ELR (cell line): ENCODE measurements at places on chromosomes 4 and X.

GRCh38 chr4:159483110-159483781 is 380.4 kb downstream of the RAPGEF2 start:
- DNase-seq = no peak

GRCh38 chr4:45944000-45944399 is 179.9 kb downstream of the GABRG1 start:
- DNase-seq = no peak

DNA sequence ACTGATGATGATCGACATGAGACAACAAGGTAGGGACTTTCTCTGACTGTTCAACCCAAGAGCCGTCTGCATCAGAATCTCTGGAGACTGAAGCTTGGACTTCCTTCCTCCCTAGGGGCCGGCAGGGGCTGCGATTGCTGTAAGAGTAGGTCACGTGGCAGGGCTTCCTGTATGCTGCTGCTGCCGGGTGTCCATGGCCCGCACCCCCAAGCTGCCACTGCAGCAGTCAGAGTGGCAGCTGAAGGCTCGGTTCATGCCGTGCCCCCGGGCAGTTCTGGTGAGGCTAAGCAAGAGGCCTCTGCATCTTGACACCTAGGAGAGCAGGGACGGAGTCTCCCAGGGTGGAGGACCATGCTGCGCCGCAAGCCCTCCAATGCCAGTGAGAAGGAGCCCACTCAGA is at the start of gene SASH3:
SASH3 (plus strand) TSS at position 203 of the 400 bp plus-strand sequence; CDS start at position 352, 149 bp downstream.
- no peak for DNase-seq

DNA sequence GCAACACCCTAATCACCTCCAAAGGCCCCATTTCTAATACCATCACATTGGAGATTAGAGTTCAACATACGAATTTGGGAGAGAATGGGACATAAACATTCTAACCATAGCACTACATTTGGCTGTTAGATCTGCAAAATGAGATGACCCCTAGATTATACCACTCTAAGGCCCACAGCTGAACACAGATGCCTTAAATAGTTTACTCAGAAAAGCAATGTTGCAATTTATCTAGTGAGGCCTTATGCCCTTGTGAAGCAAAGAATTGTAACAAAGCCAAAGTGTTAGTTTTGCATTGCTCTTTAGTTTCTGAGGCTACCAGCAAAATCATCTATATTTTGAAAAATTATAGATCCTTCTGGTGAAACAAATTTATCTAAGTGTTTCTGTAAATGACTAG is 31.6 kb upstream of the ARHGEF6 start:
- no peak for DNase-seq

DNA sequence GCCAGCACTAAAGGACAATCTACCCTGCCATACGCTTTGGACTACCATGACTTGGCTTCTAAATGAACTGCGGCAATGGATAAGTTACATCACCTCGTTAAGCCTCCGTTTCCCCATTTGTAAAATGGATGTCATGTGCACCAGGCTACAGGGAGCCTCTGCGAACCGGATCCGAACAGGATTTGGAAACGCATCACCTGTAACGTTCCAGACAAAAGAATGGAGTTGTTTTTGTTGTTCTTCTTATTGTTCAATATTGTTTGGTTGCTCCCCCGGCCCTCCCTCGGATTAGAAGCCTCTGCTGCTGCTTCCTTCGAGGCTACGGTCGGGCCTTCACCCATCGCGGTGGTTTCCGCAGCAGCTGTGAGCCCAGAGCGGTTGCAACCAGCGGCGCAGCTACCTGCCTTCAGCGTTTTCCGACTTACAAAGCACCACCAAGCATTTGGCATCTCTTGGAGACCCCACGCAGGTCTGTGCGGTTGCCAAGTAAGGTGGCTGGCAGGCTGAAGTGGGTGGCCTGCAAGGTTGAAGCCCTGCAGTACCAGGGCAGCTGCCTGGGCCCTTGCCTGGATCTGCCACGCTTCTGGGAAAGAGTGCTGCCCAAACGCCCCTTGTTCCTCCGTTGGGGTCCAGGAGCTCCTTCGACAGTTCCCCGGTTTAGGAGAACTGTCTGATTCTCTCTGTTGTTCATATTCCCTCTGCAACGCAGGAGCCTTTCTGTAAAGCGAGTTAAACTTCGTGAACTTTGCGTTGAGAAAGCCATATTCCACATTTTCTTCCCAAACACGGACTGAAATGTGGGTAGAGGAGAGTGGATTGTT is 7.1 kb downstream of the NKX3-2 start:
- DNase-seq = no peak

- DNase-seq = peak; percentile 62
Observed at GRCh38 chr4:156771171-156771837, 200.3 kb downstream of the PDGFC start.

GRCh38 chr4:128837679-128838078 is 28.2 kb downstream of the JADE1 start:
- no peak for DNase-seq

DNA sequence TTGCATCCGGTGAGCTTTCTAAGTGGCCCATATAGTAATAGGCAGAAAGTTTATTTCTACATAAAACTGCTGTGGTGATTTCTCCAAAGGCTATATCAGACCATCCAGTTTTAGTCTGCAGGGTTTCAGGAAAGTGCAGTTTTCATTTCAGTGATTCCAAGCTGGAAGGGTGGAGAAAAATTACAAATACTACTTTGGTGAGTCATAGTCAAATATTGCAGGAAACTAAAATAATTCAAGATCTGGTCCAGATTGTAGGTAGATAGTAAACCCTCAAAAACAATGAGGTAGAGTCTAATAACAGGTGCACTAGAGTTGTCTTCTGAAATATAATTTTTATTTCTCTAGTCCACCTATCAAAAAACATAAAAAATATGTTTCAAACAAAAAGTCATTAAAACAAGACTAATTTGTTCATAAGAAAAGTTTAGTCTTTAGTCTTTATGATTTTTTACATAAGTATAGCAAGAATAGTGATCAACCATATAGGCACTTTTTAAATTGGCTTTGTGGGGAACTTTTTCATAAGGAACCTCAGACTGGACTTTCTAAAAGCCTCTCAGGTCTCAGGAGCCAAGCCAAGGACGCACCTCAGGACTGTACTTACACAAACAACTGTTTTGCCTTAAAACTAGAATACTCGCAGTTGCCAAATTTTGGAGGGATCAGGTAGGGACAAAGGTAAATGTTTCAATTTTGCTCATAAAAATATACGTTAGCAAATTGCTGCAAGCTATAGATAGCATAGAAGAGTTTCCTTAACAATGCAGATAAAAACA is 101.8 kb upstream of the TLR3 start:
- DNase-seq = no peak

- DNase-seq = peak; percentile 55
Observed at GRCh38 chr4:48025005-48025404, 8.4 kb downstream of the NIPAL1 start.

DNA sequence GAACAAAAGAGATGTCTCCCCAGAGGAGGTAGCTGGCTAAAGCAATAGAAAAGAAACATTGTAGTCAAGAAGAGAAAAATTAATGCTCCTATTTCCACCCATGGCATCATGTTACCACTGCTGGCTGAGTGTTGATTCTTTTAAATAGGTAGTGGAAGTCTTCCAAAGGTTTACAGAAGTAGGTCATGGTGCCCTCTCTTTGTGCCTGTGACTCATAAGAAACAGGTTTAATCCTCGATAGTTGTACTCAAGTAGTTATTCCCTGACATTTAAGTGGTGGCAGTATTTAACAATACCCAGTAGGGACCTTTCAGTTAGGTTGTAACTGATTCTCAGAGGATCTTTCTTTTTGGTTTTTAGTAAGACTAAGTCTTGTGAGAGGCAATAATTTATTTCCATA is 247.8 kb downstream of the TEX13A start:
- DNase-seq = no peak

DNA sequence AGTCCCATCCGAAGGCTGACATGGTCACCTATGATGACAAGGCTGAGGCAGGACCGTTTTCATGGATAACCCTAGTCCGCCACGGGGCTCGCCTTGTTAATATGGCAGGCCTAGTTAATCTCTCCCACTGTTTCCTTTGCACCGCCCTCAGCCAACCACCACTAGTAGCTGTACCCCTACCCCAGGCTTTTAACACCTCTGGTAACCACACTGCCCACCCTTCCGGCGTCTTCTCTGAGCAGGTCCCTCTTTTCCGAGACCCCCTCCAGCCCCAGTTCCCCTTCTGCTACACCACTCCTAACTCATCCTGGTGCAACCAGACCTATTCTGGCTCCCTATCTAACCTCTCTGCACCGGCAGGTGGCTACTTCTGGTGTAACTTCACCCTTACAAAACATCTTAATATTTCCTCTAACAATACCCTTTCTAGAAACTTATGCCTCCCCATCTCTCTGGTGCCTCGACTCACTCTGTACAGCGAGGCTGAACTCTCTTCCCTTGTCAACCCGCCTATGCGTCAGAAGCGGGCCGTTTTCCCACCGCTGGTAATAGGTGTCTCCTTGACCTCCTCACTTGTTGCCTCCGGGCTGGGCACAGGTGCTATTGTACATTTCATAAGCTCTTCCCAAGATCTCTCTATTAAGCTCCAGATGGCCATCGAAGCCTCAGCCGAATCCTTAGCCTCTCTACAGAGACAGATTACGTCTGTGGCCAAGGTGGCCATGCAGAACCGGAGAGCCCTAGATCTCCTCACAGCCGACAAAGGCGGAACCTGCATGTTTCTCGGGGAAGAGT is 964.4 kb downstream of the RPA4 start:
- no peak for DNase-seq

DNA sequence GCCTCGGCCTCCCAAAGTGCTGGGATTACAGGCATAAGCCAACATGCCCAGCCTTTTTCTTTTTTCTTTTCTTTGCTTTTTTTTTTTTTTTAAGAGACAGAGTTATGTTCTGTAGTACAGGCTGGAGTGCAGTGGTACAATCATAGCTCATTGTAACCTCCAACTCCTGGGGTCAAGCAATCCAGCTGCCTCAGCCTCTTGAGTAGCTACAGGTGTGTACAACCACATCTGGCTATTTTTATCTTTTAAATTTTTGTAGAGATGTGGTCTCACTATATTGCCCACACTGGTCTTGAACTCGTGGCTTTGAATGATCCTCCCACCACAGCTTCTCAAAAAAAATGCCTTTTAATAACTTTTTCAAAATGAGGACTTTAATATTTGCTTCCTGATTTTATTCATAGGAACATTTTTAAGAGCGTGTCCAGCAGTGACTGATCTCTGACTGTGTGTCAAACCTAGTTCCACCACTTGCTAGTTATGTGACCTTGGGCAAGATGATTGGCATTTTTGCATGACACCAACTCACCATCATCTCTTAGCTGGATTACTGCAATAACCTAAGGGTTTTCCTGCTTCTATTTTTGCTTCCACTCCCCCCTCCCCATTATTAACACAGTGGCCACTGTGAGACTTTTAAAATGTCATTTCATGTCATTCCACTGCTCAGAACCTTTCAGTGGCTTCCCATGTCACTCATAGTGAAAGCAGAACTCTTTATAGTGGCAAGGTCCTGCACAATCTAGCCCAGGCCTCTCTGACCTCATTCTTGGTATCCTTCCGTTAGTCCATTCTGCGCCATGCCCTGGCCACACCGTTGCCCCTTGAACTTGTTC is 4.5 kb upstream of the TNIP3 start:
- no peak for DNase-seq

- DNase-seq = peak; percentile 90
Observed at GRCh38 chrX:153971124-153971449, 531 bp downstream of the HCFC1 start.
